Activated CD8-positive, alpha-beta T cell treated with anti-CD3 and anti-CD28 coated beads for 36 hours (primary cell): ENCODE measurements at places on chromosomes 13 and 19. TPM values are rescaled to one million over a fixed set of nuclear protein-coding genes. Genes with fewer than 3 reads are reported as not detected.

GRCh38 chr19:57934820-57935665, at the start of gene ZNF418:
ZNF418 (minus strand) TSS chr19:57935402; CDS start chr19:57933822, 1,580 bp downstream.
- peak; percentile 70 for DNase-seq

GRCh38 chr19:56109226-56109625, 11.9 kb downstream of the ZNF787 start:
- no peak for DNase-seq

- DNase-seq, result peak; percentile 57
These were observed 689 bp downstream of the DCUN1D2 start for GRCh38 chr13:113489549-113490495.

GRCh38 chr13:21466527-21466926, 7.4 kb upstream of the ZDHHC20 start:
- no peak for DNase-seq

GRCh38 chr19:7078008-7078407, 8.5 kb downstream of the ZNF557 start:
- DNase-seq, result no peak

SAMD4B gene
- total RNA-seq, result 37.1 TPM

SHISA7 gene
- not detected for total RNA-seq

PRR12 gene
- total RNA-seq, result 16.0 TPM
